CD4-positive, alpha-beta T cell treated with Interleukin-15 for 4 hours (primary cell): ENCODE measurements at places on chromosomes 13 and 19.

DNA sequence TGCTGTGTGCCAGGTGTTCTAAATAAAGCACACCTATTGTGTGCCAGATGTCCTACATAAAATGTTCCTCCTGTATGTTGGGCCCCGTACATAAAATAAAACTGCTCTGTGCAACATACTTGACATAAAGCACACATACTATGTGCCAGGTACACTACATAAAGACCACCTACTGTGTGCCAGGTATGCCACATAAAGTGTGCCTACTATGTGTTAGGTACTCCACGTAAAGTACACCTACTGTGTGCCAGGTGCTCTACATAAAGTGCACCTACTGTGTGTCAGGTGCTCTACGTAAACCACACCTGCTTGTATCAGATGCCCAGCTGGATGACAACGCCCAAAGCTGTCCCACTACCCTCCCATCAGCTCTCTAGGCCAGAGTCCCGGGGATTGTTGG lies 5.8 kb upstream of the OR10H5 start:
- no peak for DNase-seq

DNA sequence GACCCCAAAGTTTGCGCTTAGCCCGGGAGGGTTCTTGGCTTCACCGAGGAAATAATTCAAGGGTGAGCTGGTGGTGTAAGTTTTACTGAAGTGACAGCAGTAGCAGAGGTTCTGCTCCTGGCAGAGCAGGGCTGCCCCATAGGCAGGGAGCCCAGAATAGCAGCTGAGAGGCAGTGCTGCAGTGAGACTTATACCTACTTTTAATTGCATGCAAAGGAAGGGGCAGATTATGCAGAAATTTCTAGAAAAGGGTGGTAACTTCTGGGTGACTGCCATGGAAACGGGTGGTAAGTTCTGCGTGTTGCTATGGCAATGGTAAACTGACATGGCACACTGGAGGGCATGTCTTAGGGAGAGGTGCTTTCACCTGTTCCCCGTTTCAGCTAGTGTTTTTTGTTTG lies 17.5 kb upstream of the CAMSAP3 start:
- no peak for DNase-seq

GRCh38 chr13:99030326-99030725 lies 52.5 kb upstream of the DOCK9 start:
- DNase-seq, result no peak

DNA sequence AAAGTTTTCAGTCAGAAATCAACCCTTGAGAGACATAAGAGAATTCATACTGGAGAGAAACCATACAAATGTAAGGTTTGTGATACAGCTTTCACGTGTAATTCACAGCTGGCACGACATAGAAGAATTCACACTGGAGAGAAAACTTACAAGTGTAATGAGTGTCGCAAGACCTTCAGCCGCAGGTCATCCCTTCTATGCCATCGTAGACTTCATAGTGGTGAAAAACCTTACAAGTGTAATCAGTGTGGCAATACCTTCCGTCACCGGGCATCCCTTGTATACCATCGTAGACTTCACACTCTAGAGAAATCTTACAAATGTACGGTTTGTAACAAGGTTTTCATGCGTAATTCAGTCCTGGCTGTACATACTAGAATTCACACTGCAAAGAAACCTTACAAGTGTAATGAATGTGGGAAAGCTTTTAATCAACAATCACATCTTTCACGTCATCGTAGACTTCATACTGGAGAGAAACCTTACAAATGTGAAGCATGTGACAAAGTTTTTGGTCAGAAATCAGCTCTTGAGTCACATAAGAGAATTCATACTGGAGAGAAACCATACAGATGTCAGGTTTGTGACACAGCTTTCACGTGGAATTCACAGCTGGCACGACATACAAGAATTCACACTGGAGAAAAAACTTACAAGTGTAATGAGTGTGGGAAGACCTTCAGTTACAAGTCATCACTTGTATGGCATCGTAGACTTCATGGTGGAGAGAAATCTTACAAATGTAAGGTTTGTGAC lies 15.7 kb upstream of the ZNF701 start:
- no peak for DNase-seq

DNA sequence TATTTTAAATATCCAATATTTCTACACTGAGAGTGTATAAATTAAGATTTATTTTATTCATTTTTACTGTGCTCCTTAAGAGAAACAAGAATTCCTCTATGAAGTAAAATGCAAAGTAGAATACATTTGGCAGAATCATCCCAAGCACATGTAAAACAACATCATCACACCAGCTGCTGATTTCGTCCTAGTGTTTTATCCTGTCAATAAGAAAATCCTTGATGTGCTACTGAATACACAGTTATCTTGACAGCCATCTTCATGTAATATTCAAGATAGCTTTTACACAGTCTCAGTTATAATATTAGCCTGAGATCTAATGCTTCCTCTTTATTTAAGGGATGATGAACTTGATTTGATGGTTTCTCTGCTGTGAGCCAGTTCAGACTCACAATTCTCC lies 282.4 kb downstream of the MZT1 start:
- no peak for DNase-seq

- no peak for DNase-seq
Observed at GRCh38 chr19:42246143-42246921, 3.9 kb upstream of the GSK3A start.

DNA sequence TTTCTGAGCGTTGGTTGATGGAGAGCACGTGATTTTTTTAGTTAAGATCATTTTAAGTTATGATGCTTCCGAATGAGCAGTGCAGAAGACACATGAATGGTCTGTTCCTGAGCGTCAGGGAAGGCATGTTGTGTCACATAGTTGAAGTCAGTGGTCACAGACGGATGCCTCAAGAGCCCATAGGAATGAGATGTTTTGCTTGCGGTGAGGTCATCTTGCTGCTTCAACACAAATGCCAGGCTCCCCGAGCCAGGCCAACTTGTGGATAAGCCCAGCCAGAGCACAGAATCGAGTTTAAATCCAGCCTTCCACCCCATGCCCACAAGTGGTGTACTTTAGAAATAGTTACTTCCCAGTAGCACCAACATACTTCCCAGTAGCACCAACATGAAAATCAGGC lies 5.4 kb downstream of the UPF3A start:
- DNase-seq, result no peak

- DNase-seq, result peak; percentile 33
Observed at GRCh38 chr19:41521931-41522555, 53.9 kb upstream of the CEACAM21 start.

GRCh38 chr19:50402544-50403301 lies 16.0 kb upstream of the SPIB start:
- DNase-seq, result no peak

DNA sequence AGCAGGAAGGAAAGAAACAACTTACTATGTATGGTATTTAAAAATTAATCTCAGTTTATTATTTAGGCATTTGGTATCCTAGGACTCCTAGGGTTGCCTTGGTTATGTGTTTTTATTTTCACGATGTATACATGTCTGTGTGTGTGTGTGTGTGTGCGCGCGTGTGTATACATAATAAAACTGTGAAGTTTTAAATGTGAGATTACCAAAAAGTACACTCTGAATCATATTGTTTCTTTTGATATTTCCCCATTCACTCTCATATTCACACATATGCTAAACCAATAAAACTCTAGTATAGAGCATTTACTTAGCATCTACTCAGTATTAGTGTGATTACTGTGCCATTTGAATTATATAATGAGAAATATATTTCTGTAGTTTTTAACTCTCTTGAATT lies 30.8 kb upstream of the NDFIP2 start:
- peak; percentile 29 for DNase-seq

GRCh38 chr19:33177417-33177979 lies 16.6 kb upstream of the LRP3 start:
- DNase-seq, result peak; percentile 83

- no peak for DNase-seq
Observed at GRCh38 chr13:30196025-30196424, 111.3 kb downstream of the KATNAL1 start.

DNA sequence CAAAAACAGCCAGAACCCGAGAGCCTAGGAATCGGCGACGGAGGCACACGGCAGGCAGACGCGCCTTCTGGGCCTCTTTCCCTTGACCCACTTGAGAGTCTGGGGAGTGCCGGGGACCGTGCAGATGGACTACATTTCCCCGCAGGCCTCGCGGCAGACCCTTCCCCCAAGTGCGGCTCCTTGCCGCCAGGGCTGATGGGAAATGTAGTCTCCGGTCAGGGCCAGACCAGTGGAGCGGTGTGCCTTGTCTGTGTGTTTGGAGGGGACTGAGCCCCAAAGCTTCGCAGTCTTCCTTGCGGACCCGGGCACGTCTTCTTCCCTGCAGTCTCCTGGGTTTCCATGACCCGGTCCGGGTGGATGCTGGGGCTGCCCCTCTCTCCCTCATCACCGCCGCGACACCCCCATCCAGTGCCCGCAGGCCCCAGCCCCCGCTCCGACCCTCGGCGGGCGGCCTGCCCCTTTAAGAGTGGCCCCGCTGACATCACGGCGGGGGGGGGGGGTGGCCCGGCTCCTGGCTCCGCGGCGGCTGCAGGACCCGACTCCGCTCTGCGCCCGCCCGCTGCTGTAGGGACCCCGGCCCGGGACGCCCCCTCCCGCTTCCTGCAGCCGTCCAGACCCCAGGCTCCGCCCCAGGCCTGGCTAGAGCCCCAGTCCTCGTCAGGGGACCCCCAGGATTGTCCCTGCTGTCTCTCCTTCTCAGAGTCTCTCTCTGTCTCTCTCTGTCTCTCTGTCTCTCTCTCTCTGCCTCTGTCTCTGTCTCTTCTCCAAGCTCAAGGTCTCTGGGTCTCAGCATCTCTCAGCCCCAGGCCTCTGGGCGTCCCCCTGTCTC lies 758 bp upstream of the CACNG7 start:
- peak; percentile 23 for DNase-seq

DNA sequence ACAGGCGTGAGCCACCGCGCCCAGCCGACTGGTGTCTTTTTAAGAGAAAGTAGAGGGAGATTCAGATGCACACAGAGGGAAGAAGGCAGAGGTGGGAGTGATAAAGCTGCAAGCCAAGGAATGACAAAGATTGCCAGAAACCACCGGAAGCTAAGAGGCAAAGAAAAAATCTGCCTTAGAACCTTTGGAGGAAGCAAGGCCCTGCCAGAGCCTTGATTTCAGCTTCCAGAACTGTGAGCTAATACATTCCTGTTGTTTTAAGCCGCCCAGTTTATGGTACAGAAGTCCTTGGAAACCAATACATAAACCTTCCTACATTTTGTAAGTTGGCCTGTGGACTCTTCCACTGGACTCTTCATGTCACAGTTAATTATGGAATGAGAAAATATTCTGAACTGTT lies 71.7 kb upstream of the SOX21 start:
- DNase-seq, result no peak
